ENCODE measurements at places on chromosomes 2 and 18. TPM values are rescaled to one million over a fixed set of nuclear protein-coding genes. Genes with fewer than 3 reads are reported as not detected.

- no peak for DNase-seq
Observed at GRCh38 chr18:47968006-47968676, 37.7 kb upstream of the SMAD2 start.

DNA sequence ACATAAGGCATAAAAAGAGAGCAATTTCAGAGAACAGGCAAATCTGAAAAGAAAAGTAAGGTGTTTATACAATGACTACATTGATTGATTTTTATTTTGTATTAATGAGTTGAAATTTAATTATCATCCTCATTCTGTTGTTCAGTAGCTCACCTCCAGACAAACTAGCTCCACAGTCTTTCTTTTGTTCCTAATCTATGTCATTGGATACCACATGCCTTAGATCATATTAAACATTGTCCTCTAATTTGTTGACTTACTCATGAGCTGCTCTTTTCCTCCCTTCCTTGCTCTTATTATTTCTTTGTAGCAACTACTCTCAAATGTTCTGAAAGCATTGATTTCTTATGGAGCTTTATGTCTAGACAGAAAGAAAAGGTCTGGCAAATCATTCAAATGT, 185.5 kb upstream of the ZSWIM2 start:
- no peak for DNase-seq

The OTOS gene
- polyA plus RNA-seq: not detected

GRCh38 chr2:5173876-5174535, 518.2 kb upstream of the SOX11 start:
- DNase-seq: no peak

GRCh38 chr2:149536649-149537048, 50.9 kb downstream of the MMADHC start:
- no peak for DNase-seq

GRCh38 chr2:232367591-232368233, 10.8 kb upstream of the ALPP start:
- DNase-seq: no peak

DNA sequence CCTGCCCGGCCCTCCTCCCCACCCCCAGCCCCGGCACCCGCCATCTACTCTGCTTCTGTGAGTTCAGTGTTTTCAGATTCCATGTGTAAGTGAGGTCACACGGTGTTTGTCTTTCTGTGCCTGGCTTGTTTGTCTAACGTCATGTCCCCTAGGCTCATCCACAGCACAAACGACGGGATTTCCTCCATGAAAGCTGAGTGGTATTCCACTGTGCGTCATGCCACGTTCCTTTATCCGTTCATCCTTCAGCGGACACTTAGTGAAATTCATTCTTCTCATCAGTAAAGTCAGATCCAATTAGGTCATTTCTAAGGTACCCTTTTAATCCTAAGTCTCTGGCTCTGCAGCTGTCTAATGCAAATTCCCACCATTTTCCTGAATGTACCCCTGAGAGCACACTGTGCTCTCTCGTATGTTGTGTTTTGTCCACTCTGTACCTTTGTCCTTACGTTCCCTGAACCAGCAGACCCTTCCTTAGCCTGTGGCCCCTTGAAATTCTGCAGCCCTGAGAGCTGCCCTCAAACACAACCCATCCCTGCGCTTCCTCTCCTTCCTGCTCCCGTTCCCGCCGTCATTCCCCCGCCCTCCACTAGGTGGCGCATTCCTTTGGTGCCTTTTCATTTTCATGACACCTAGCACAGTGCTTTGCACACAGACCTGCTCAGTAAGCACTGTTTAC, 44.1 kb downstream of the TRAPPC12 start:
- no peak for DNase-seq

GRCh38 chr2:136932700-136933099, 167.4 kb downstream of the THSD7B start:
- DNase-seq: no peak

GRCh38 chr18:45121146-45121545, 440.5 kb downstream of the SETBP1 start:
- DNase-seq: no peak

GRCh38 chr18:62778976-62779869, 63.9 kb downstream of the PHLPP1 start:
- no peak for DNase-seq

The FIGN gene
- 7.3 TPM for polyA plus RNA-seq

- DNase-seq: no peak
Observed at GRCh38 chr2:193776988-193777387, 1582.3 kb upstream of the TMEFF2 start.

- peak; percentile 77 for DNase-seq
Observed at GRCh38 chr2:202064171-202064880, 8.7 kb upstream of the KIAA2012 start.

- DNase-seq: no peak
Observed at GRCh38 chr2:12448846-12449505, 267.8 kb upstream of the TRIB2 start.

DNA sequence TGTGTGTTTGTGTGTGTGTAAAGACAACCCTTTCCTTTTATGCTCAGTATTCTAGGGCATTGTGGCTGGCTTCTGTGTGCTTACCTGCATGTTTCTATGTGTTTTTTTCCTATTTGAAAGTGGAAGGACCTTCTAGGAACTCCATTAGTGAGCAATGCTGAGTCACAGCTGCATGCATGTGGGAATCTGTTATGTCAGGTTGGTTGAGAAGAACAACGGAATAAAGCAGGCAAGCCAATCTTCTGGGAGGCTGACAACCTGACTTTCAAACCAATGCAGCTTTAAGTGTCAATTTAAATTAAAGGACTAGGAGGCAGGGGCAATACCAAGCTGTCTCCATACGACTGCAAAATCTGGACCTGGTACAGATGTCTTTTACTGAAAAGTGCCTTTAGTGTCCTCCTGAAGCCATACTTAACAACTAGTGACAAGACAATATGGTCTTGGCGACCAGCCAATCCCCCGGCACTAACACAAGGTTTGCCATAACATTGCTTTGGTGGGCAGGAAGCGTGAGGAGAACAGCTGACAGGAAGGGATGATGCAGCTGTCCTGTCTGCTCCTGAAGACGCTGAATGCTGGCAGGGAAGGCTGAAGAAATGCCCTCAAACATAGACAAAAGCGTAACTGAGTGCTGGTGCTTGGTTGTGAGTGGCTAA, 514.7 kb upstream of the CDH7 start:
- peak; percentile 14 for DNase-seq

GRCh38 chr2:229910832-229911412, 10.9 kb downstream of the TRIP12 start:
- DNase-seq: no peak

DNA sequence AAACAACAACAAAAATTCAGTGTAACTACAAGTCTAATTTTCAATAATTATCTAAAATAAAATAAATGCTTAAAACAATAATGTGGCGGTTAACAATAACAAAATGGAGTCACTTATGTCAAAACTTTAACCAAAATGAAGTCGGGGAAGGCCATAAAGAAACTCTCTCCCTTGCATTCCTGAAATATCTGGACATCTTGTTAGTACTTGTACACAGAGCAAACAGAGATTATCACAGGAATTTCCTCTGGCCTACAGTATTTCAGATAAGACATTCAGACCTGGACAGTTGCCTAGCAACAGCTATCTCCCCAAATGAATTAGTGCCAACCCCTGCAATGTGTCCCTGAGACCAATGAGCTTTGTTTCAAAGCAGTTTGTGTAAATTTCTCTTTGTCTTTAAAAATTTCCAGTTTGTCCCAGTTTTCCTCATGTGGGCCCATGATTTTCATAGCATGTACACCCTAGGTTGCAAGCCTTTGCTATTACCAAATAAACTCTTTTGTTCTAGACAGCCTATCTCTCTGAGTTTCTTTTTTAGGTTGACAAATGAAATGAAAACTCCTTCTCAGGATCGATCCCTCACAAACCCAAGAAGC, 68.6 kb downstream of the EXOC6B start:
- no peak for DNase-seq

The ABCG5 gene
- polyA plus RNA-seq: 0.33 TPM

DNA sequence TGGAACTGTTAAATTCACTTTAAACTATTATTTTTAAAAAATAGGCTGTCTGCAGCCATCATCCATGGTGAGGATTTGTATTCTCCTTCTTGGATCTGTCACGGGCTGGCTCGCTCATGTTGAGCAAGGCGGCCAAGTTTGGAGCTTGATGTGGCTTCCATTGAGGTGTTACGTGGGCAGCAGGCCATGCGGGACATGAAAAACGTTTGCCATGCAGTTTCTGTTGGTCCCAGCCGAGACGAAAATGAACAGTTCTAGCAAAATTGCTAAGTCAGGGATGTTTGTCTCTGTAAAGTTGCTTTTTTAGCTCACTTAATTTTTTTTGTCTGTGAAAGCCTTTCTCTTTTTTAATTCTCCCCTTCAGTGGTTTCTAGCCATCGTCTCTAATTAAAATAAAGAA, 70.2 kb upstream of the MGAT5 start:
- DNase-seq: no peak

GRCh38 chr2:47905386-47906156, 727 bp downstream of the FBXO11 start:
- peak; percentile 79 for DNase-seq

DNA sequence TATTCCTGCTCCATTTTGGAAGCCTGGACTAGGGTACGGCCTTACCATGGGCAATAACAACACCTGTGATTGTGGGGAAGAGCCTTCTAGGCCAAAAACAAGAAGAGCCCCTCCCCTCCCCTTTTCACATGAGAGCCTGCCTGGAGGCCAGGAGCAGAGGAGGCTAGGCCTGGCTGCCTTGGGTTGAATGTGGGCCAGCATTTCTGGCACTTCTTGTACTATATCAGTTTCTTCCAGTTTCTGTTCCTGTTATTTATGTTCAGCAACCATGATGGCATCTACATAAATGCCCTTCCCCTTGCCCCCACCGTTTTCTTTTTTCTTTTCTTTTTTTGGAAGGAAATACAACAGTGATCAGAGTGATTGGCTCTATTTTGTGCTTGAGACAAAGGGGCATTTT, 58.4 kb downstream of the KCTD18 start:
- DNase-seq: no peak

DNA sequence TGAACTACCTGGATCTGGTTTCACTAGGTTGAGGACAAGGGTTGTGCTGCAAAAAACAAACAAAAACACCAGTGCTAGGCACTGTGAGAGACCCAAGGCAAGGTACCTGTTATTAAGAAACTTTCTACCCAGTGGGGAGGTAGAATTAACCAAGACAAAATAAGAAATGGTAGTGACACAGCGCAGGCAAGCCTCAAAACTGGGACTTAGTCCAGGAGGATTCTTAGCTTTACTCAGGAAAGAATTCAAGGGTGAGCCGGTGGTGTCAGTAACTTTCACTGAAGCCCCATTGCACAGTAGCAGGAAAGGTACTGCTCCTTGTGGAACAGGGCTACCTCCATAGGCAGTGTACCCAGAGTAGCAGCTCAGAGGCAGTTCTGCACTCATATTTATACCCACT, 131.6 kb downstream of the SCG2 start:
- no peak for DNase-seq

The LANCL1 gene
- 67.5 TPM for polyA plus RNA-seq

The VIT gene
- polyA plus RNA-seq: 0.22 TPM

The ANKMY1 gene
- polyA plus RNA-seq: 14.7 TPM

DNA sequence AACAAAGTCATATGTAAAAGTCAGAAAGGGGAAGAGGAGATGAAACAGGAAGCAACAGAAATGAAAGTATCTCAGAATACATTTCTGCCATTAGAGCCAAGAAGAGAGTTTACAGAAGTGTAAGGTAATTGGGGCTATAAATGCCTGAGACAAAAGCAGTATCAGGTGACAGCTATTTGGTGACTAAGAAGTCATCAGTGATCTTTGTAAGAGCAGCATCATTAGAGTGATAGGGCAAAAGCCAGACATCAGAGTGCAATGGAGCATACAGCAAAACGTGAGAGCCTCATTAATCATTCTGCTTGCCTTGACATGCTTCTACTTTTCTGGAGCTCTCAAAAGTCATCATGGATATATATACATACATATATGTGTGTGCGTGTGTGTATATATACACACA, 804.7 kb upstream of the PIK3C3 start:
- DNase-seq: no peak

- no peak for DNase-seq
Observed at GRCh38 chr18:76445275-76445674, 49.8 kb downstream of the ZNF516 start.

The HOXD10 gene
- 0.75 TPM for polyA plus RNA-seq

DNA sequence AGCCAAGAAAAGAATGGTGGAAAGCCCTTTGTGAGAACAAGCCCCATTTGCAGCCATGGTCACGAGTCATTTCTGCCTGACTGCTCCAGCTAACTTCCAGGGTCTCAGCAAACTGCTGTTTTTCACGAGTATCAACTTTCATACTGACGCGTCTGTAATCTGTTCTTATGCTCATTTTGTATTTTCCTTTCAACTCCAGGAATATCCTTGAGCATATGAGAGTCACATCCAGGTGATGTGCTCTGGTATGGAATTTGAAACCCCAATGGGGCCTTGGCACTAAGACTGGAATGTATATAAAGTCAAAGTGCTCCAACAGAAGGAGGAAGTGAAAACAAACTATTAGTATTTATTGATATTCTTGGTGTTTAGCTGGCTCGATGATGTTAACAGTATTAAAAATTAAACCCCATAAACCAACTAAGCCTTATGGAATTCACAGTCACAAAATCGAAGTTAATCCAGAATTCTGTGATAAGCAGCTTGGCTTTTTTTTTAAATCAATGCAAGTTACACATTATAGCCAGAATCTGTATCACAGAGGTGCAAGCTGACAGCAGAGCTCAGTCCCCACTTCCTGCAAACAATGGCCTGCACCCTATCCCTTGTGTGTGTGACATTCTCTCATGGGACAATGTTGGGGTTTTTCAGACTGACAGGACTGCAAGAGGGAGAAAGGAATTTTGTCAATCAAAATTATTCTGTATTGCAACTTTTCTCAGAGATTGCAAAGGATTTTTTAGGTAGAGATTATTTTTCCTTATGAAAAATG, 26.1 kb downstream of the SLC14A1 start:
- no peak for DNase-seq

DNA sequence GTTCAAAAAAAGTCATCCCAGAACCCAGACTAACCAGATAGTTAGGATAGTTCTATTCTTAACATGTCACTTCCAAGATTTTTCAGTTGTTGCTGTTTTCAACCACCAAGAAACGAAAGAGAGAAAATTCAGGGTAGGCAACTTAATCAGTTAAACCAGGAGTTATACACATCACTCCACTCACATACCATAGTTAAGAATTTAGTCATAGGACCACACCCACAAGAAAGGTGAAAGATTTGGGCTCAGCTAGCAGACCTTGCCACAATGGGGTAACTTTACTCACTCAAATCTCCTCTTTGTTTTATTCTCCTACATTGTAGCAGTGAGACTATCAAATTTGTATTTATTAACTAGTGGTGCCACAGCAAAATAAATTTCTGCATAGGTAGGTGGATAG, 473.6 kb downstream of the NUP35 start:
- DNase-seq: no peak

DNA sequence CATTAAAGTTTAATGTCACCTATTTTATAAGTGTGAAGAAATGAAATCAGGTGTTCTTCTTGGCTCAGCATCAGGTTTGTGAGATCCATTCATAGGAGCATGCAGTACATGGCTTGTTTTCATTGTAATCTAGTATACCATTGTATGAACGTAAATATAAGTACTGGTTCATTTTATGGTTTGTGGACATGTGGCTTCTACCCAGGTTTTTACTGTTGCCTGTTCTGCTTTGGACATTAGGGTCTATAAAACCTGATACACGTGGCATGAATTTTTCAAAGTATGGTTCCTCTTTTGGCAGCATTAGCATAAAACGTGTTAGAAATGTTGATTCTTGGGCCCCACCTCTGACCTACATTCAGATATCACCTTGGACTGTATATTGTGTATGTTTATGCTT, 175.5 kb downstream of the PRPF40A start:
- no peak for DNase-seq

The SIX3 gene
- polyA plus RNA-seq: not detected

The ACSL3 gene
- polyA plus RNA-seq: 57.1 TPM

The FRZB gene
- 2.6 TPM for polyA plus RNA-seq

The CYRIA gene
- 14.2 TPM for polyA plus RNA-seq
